ENCODE measurements at places on chromosomes 2 and 18. TPM values are rescaled to one million over a fixed set of nuclear protein-coding genes. Genes with fewer than 3 reads are reported as not detected.

LYG2 gene
- total RNA-seq = not detected

MATN3 gene
- total RNA-seq = 13.3 TPM

EPAS1 gene
- total RNA-seq = 42.8 TPM

GKN2 gene
- not detected for total RNA-seq

TGFA gene
- 0.55 TPM for total RNA-seq

UGT1A5 gene
- total RNA-seq = not detected

VWA3B gene
- not detected for total RNA-seq

RNF152 gene
- total RNA-seq = 73.9 TPM

UNC80 gene
- 0.27 TPM for total RNA-seq

FABP1 gene
- not detected for total RNA-seq

TMEM247 gene
- not detected for total RNA-seq

TTN gene
- total RNA-seq = 0.50 TPM

ELOA2 gene
- not detected for total RNA-seq

CHST10 gene
- total RNA-seq = 11.1 TPM

ZAP70 gene
- 0.73 TPM for total RNA-seq

CYP26B1 gene
- 0.77 TPM for total RNA-seq

IL36B gene
- total RNA-seq = not detected

IL36G gene
- total RNA-seq = not detected

GREB1L gene
- total RNA-seq = 16.2 TPM

NAT8 gene
- total RNA-seq = not detected

INPP1 gene
- total RNA-seq = 11.3 TPM

FAM210A gene
- 18.0 TPM for total RNA-seq

TUBA3D gene
- total RNA-seq = not detected

ARL4C gene
- total RNA-seq = 59.3 TPM

COL4A4 gene
- total RNA-seq = 0.62 TPM

TRIM43 gene
- not detected for total RNA-seq

GCG gene
- not detected for total RNA-seq

UCN gene
- total RNA-seq = 1.1 TPM

RNASEH1 gene
- 32.6 TPM for total RNA-seq

SERPINB3 gene
- not detected for total RNA-seq

MAP3K19 gene
- not detected for total RNA-seq

ALLC gene
- total RNA-seq = not detected

ZNF514 gene
- 7.9 TPM for total RNA-seq

FER1L5 gene
- 0.19 TPM for total RNA-seq

ALK gene
- 0.16 TPM for total RNA-seq

Measured in astrocyte (in vitro differentiated cells and primary cell).